ENCODE measurements at places on chromosomes 7 and 10.

DNA sequence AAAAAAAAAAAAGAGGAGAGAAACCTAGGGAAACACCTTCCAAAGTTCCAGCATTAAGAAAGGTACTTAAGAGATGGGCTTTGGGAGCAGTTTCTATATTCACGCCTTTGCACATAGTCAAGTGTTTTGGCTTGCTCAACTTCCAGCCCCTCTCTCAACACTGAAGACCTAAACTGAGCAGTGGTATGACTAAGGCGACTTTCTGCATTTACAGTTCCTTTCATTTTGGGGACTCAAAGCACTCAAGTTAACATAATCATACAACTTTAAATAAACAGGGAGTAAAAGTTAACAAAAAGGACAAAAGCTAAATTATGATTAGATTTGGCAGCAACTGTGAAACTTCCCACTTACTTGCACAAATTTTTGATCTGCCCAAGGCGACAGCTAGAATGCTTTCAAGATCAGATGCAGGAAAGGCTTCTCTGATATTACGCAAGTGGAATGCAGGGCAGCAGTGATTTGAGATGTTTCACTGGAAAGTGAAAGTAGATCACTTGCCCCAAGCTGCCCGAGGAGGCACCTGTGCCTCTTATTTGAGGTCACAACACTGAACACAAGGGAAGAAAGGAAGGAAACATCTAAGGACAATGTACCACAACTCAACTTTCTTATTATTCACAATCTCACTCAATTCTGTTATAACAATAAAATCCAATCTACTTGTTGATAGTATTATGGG is 199.5 kb downstream of the SKAP2 start:
- DNase-seq, result no peak

GRCh38 chr7:92723943-92724342 is 112.4 kb downstream of the CDK6 start:
- DNase-seq, result no peak

GRCh38 chr7:30069096-30069867 is 41.1 kb downstream of the PLEKHA8 start:
- no peak for DNase-seq

- no peak for DNase-seq
These were observed 104.5 kb downstream of the TNS3 start for GRCh38 chr7:47477191-47478016.

- no peak for DNase-seq
These were observed 156.4 kb upstream of the KLF14 start for GRCh38 chr7:130890176-130891020.

DNA sequence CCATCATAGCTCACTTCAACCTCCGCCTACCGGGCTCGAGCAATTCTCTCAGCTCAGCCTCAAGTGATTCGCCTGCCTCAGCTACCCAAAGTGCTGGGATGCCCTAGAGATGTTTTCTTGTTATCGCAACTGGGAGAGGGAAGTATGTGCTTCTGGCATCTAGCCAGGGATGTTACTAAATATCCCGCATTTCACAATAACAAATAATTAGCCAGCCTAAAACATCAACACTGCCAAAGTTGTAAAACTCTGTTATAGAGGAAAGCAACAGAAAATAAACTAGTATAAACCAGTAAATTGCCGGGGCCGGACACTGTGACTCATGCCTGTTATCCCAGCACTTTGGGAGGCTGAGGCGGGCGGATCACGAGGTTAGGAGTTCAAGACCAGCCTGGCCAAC is 7.2 kb downstream of the INA start:
- DNase-seq, result no peak

- DNase-seq, result no peak
These were observed 38.8 kb downstream of the SVOPL start for GRCh38 chr7:138662076-138662990.

GRCh38 chr7:135186261-135186540 is 15.7 kb upstream of the CYREN start:
- no peak for DNase-seq

- DNase-seq, result peak; percentile 8
These were observed 86.1 kb downstream of the FAM107B start for GRCh38 chr10:14688606-14689005.

GRCh38 chr10:26448706-26449435 is 10.7 kb downstream of the APBB1IP start:
- DNase-seq, result no peak

DNA sequence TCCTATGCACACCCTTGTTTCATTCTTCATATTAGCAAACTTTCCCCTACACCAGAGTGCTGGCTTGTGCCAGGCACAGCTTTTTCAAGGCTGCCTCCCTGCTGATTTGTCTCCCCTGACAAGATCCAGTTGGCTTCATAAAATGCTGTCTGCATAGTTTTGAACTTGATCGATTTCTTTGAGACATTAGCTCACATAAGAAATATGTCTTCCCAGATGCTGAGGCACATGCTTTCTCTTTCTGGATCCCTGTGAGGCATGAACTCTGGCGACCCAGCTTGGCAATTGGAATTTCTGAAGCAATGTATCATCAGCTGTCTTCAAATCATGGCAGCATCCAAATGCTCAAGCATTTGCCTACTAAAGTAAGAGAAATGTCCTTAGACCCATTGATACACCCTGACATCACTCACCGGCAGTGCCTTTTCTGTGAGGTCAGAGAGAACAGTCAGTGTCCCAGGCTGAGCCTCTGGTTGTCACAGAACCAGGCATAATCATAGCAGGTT is 616.4 kb upstream of the GHITM start:
- no peak for DNase-seq

DNA sequence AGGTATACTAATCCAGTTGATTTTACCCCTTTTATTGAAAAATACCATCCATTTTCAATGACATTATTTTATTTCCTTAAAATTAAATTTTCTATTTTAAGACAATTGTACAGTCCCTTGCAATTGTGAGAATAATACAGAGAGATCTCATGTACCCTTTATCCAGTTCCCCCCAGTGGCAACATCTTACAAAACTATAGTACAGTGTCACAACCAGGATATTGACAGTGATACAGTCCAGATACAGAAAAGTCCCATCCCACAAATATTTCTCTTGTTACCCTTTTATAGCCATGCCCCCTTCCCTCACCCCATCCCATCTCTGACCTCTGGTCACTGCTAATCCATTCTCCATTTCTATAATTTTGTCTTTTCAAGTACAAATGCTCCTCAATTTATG is 18.5 kb downstream of the ELFN1 start:
- DNase-seq, result no peak

DNA sequence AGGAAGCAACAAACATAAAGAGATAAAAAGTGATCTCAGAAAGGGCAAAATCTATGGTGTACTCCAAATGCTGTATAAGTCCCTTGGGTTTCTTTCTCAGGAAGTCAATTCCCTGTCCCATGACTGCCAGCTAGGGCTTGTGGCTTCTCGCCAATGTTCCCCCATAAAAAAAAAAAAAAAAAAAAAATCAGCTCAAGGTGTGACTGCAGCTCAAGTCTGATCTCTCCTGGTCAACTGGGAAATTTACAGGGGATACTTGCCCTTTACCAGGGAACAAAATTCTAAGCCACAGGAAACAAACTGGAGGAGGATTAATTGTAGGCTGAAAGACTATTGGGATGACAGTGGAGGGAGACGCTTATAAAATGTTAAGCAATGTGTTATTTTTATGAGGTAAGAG is 76.0 kb downstream of the PCGF5 start:
- DNase-seq, result peak; percentile 28

GRCh38 chr7:138837627-138838026 is 39.6 kb upstream of the ATP6V0A4 start:
- DNase-seq, result peak; percentile 57

GRCh38 chr7:135152442-135152841 is 4.6 kb downstream of the TMEM140 start:
- DNase-seq, result no peak

DNA sequence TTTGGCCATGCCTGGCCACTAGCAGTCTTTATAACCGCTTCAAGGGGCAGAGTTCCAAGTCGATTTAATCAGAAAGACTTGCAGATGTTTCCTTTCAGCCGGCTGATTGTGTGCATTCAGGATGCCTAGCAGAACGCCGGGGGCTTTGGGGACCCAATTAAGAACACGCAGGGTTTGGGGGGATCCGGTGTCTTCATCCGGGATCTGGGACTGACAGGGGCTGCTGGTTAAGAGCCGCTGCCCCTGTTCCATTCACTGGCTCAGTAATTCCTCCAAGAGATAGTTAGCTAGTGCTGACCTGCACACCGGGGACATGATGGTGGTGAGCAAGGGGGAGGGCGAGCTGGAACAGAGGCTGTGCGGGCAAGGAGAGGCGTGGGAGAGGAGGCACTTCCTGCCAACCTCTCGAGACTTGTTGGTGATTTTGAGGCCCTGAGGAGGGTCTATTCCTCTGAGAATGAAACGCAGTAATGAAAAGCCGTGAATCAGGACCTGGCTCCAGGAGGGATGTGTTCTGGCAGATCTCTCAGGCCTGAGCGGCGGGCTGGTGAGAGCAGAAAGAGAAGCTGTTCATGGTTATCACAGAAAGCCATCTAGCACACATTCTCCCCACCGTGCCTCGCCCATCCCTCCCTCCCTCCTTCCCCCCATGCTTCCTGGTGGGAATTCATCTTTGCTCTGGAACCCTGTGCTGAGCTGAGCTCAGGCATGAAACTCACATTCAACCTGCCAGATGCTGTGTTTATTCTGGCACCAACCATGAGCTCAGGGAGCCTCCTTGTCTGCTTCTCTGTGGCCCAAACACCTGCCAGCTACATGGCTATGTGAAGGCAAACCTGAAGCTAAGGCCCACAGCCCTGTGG is 152.0 kb downstream of the CCDC3 start:
- DNase-seq, result peak; percentile 49

- no peak for DNase-seq
These were observed 393.6 kb upstream of the GALNT17 start for GRCh38 chr7:70738151-70738885.

GRCh38 chr10:28769091-28769604 is 91.8 kb downstream of the BAMBI start:
- DNase-seq, result no peak

GRCh38 chr7:260441-261281 is 29.3 kb upstream of the FOXL3 start:
- no peak for DNase-seq

DNA sequence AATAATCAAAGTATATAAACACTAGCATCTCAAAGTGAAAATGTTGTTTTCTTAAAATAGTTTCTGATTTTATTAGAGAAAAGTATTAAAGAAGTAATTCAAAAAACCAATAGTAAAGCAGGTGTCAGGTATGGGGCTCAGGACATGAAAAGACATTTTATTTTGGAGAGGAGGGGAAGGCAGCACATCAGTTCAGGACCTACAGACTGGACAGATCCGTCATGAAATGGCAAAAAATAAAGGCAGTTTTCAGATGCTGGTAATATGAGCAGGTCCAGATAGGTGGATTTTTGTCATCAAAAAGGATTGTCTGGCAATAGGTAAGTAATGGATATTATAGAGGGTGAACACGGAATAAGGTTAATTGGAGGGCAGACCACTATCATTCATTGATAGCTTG is 49.0 kb downstream of the GRM3 start:
- DNase-seq, result peak; percentile 3

GRCh38 chr7:137753067-137753466 is 93.7 kb downstream of the DGKI start:
- no peak for DNase-seq

- DNase-seq, result no peak
These were observed 18.3 kb upstream of the ITGB1 start for GRCh38 chr10:32976338-32976737.

DNA sequence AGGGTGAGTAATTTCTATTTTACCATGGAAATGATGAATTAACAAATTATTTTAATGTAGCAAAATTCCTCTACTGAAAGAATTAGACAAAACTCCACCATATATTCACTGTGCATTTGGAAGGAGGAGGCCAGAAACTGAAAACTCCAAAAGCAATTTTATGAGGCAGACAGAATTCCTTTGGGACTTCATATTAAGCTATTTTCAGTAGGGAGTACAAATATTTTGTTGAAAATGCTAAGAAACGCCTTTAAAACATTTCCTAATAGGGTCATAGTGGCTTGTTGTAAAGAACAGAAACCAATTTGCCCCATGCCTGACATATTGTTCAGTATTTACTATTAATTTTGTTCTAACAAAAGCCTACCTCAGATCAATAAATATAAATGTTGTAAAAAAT is 117.8 kb downstream of the TES start:
- DNase-seq, result no peak

GRCh38 chr10:88522715-88523114 is 60.4 kb downstream of the RNLS start:
- DNase-seq, result no peak

DNA sequence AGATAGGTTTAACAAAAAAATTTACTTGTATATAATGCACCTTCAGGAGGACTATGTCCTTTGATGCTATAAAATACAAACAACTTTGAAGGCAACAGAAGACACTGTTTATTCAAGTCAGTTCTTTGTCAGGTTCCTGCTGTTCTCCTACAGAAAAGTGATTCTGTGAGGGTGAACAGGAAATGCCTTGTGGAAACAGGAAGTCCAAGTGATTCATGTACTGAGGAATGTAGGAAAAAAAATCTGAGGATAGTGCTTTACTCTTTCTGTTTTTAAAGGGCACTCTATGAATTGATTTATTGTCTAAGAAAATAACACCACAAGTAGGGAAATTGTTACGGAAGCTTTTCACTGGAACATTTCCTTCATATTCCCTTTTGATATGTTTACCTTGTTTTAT is 171.9 kb downstream of the HDAC9 start:
- DNase-seq, result no peak

DNA sequence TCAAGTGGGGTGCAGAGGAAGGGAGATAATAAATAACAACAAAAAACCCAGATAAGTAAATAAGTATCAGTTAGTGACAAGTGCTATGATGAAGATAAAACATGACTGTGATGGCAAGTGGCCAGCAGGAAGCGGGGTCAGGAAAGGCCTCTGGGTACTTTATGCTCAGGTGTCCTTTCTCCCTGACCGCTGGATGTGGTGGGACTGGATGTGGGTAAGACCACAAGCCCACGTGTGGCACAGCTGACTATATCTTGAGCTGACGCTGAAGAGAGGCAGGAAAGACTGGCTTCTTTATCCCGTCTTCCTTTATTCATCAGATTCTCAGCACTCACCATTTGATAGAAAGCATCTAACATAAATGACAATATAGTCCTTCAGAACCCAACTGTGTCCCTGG is 87.8 kb downstream of the CREB5 start:
- DNase-seq, result no peak

GRCh38 chr7:47724335-47724982 is 142.5 kb upstream of the TNS3 start:
- DNase-seq, result peak; percentile 65

DNA sequence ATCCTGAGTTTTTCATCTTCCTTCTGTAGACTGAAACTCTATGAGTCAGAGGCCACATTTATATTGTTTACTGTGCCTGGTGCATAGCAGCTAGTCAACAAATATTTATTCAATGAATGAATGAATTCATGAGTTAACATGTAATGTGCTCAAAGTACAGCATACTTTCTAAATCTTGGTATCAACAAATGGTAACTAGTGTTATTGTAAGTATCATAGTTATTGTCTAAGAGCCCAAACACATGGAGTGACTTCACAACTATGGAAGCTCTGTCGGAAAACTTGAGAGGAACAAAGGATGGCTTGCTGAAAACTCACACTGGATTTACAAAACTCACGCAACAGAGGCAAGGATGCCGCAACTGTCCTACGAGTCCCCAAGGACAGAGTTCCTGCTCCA is 35.9 kb downstream of the DENND2A start:
- DNase-seq, result no peak

- DNase-seq, result no peak
These were observed 1619.6 kb upstream of the LRRTM3 start for GRCh38 chr10:65306201-65306600.

GRCh38 chr7:108170251-108170650 is 40.1 kb upstream of the LAMB4 start:
- no peak for DNase-seq

Data from cardiac muscle cell (in vitro differentiated cells and primary cell).